ENCODE measurements at places on chromosomes 3 and 15. TPM values are rescaled to one million over a fixed set of nuclear protein-coding genes. Genes with fewer than 3 reads are reported as not detected.

DNA sequence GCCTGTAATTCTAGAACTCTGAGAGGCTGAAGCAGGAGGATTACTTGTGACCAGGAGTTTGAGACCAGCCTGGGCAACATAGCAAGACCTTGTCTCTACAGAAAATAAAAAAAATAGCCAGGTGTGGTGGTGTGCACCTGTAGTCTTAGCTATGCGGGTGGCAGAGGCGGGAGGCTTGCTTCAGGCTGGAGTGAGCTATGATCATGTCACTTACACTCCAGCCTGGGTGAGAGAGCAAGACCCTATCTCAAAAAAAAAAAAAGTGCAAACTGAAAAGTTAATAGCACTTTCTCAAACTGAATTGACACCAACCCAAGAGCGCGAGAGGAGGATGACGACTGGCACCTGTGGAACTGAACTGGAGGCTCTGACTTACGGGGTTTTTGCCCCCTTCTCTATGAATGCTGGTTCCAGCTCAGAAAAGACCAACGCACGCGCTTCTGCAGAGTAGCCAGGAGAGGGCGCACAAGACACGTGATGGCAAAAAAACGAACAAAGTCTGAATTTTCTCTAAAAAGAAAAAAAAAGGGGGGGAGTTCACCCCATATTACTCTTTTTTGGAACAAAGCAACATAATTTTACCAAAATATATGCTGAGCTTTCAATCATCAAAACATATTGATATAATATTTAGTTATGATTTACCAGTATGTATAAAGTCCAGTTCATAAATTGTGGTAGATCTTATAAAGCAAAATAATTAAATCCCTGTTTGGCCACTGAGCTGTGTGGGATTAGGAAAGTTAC lies 23.7 kb downstream of the CFAP92 start:
- DNase-seq, result peak; percentile 70

DNA sequence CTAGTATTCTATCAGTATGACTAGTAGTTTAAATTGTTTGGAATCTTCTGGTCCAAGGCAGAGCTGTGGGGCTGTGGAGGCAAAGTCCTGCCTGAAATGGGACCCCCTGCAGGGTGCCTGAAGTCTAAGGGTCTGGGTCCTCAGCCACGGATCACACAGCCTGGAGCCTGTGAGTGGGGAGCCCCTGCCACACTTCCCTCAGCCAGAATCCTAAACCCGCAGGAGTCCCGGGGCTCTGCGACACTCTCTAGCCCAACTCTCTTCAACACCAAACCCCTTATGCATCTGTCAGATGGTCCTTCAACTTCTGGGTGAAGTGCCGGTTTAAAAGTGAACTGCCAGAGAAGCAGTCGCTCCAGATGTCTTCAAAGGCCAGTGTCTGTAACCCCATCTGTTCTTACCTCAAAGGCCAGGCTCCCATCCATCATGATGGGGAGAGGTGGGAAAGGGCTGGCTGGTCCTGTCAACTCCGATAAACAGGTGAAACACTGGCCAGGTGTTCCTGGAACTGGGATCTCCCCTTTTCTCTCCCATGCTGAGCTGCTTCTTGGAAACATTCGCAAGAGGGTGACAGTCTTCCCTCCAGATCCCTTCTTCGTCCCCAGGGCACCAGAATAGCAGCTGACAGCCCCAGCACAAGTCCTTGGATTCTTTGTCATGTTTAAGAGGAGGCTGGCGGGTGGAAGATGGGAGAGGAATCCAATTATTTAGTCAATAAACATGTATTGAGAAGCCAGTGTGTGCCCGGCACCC lies 45.6 kb downstream of the CPN2 start:
- DNase-seq, result peak; percentile 16

DNA sequence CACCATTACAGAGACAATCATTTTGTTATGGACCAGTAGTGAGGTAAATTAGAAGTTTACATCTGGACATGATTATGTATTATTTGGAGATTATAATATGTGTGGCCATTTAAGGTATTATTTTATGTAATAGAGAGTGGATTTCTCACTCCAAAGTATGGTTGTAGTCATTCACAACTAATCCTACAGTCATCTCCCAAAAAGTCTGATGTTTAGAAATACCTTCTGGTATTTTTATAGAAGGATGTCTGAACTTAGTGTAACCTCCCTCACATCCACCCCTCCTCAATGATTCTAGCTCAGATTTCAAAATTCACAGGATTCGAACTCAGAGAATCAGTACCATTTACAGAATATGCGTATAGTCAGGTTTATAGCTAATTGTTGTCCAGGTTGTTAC lies 346.6 kb upstream of the MEIS2 start:
- no peak for DNase-seq

- no peak for DNase-seq
Measured at GRCh38 chr3:189267981-189268613, 96.3 kb downstream of the TPRG1 start.

DNA sequence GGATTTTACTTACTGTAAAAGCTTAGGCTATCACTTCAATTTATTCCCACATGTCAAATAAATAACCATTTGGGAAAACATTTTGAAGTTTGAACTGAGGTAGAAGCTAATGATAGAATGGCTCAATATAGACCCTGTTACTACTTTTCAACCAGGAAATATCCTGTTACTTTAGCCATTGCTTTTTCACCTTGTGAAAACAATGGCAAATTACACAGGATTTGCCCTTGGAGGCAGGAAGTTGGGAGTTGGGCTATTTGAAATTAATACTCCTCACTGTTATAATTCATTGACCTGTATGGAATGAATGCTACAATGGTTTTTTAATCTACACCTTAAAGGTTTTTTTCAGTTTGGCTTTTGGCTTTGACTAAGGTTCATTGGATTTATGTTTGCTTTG lies 98.1 kb upstream of the UBE2E2 start:
- no peak for DNase-seq

DNA sequence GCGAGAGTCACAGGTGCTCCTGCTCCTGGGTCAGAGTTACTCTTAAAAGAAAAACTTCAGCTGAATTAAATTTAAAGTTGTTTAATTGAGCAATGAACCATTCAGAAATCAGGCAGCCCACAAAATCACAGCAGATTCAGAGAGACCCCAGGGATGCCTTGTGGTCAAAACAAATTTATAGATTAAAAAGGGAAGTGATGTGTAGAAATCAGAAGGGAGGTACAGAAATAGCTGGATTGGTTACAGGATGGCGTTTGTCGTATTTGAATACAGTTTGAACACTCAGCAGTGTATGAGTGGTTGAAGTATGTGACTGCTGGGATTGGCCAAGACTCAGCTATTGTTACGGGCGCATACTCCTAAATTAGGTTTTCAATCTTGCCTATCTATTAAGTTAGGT lies 58.6 kb downstream of the UACA start:
- DNase-seq, result no peak

DNA sequence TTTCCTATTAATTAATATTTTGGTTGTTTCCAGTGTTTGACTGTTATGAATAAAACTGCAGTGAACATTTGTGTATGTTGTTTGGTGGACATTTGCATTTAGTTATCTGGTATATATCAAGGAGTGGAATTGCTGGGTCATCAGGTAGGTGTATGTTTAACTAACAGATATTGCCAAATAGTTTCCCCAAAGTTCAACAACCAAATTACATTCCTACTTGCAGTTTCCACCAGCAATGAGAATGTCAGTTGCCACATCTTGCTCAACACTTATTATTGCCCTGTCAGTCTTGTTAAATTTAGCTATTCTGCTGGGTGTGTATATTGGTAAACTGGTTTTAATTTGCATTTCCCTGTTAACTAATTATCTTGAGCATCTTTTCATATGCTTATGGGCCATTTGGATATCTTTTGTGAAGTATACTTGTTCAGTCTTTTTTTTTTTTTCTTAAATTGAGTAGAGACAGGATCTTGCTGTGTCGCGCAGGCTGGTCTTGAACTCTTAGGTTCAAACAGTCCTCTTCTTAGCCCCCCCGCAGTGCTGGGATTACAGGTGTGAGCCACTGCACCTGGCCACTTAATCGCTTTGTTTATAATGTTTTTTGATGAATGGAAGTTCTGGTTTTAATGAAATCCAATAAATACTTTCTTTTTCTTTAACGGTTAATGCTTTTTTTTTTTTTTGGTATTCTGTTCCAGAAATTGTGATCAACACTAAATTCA lies 7.9 kb downstream of the FEM1B start:
- DNase-seq, result no peak

DNA sequence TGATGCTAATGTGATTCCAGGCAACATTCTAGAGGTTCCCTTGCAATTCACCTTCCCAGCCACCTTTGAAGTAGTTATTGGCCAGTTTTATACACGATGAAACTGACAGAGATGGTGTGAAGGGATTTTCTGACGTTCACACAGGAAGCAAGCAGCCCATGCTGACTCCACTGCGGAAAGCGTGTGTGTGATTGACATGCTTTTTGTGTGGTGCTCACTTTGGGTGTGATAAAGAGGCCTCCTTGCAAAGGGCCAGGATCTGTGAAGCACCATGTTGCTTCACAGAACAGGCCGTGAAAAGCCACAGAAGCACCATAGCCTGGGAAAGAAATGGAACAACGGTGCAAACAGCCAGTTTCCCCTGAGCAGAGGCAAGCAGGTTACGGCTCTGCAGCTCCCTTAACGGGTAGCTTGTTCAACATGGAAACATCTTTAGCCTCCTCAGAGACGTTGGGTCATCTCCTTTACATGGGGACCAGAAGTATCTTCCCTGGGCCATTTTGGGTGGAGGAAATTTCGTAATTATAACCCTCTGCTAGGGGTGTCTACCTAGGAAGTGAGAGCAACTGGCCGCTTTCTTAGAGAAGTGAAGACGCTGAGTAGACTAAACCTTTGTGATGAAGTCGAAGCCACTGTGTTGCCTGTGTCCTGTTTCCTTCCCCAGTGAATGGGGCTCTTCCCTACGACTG lies 108.5 kb downstream of the APBA2 start:
- no peak for DNase-seq

DNA sequence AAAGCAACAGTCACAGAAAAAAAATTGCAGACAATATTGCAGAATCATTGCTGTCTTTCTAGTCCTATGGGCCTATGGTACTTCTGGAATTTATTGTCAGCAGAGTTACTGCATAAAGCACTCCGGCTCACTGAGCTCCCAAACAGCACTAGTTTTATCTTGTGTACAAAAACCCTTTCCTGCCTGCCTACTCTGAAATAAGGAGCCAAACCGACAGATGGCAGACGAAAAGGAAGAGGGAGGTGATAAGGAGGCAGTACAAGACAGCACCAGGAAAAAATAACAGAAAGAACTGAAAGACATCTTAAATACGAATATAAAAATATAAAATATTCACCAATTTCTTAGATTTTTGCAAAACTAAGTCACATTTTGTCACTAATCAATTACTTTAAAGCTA lies 15.6 kb downstream of the HERC1 start:
- DNase-seq, result no peak

DNA sequence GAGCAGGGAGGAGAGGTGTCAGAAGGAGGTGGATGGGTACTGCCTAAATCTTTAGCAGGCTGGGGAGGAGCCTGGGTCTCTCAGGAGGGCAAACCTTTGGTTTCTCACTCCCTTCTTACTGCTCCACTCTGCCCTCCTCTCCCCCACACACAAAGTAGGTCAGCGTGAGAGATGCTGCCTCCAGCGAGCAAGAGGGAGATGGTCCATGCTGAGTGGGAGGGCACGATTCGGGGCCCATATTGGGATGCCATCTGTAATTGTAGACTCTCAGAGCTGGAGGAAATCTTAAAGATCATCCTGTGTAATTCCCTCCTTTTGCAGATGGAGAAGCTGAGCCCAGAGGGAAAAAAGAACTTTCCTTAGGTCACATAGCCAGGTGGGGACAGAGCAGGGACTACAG lies 34.2 kb upstream of the SYN2 start:
- DNase-seq, result no peak

DNA sequence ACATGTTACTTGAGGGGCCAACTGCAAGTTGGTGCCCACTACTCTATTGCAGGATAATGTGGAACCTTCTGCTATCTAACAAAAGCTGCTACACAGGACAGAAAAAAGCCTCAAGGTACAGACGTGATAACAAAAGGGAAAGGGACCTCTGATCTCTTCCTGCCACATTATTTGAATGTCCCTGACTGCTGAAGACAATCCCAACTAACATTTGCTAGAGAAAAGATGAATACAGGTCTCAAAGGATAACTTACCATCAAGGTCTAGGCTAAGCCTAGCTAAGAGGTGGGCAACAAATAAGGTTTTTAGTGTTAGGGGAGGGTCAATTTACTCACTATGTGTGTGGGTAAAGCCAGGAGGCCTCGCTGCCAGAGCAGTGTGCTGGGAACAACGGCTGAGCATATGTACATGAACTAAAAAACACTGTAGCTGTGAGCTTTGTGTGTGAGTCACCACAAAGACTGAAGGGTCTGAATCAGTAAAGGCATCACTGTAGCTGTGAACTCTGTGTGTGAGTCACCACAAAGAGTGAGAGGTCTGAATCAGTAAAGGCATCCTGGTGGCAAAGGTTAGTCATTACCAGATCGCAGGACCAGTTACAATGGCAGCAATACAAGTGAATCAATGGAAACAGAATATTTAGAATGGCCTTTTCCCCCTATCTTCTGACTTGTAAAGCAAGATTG lies 111.7 kb downstream of the LMLN start:
- DNase-seq, result no peak

Gene SLC22A13
- total RNA-seq, result not detected

Gene DAZL
- total RNA-seq, result not detected

Gene PPP1R14D
- not detected for total RNA-seq

Gene CHRNA3
- 1.3 TPM for total RNA-seq

Gene ARNT2
- total RNA-seq, result 9.2 TPM

Measured in right cardiac atrium (tissue), 5 donors.